NCI-H1417 treated with DMSO at 0.1 percent for 48 hours (cell line): ENCODE measurements at places on chromosomes 5 and 9.

- no peak for DNase-seq
Measured at GRCh38 chr9:136705564-136705963, 6.8 kb upstream of the DIPK1B start.

GRCh38 chr9:72292256-72292682, 72.7 kb downstream of the ZFAND5 start:
- no peak for DNase-seq

GRCh38 chr9:77759391-77759790, 111.3 kb upstream of the GNA14 start:
- no peak for DNase-seq

DNA sequence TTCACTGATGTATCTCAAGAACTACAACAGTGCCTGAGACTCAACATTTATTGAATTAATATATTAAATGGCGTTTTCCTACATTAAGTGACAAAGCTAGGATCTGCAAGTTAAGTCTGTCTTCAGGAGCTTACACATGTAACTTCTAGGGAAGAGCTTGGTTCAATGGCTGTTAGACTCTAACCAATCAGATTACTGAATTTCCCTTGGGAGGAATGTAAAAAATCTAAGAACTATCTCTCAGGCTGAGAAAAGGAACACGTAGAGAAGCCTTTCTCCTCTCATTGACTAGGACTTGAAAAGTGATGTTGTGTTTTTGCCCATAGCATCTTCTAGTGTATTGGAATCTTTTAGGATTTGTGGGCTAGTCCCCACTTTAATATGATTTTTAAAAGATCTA, 53.6 kb downstream of the CCNH start:
- no peak for DNase-seq

- no peak for DNase-seq
Measured at GRCh38 chr5:38871790-38872551, 26.2 kb downstream of the OSMR start.

GRCh38 chr9:133520121-133520835, 4.5 kb downstream of the MYMK start:
- DNase-seq = no peak

GRCh38 chr5:140039561-140039960, 3.5 kb downstream of the NRG2 start:
- DNase-seq = no peak

- no peak for DNase-seq
Measured at GRCh38 chr5:142290577-142291299, 34.1 kb downstream of the SPRY4 start.

GRCh38 chr9:125797930-125798329, 50.8 kb downstream of the PBX3 start:
- DNase-seq = no peak

DNA sequence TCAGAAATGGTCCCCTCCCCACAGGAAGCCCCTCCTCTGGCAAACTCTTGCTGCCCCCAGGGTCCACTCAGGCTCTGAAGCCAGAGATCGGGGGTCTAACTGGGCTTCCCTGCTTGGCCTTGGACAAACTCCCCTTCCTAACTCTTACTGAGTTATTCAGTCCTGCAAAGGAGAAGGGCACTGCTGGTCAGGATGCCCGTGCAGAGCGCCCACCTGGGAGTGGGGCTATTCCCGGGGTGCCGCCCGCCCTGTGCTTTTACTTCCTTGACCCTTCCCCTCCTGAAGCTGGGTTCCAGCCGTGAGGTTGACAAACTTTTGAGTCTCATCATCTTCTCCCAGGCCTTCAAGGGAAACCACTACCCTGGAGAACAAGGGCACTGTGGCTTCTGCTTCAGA, 4.9 kb downstream of the TBC1D9B start:
- DNase-seq = no peak

DNA sequence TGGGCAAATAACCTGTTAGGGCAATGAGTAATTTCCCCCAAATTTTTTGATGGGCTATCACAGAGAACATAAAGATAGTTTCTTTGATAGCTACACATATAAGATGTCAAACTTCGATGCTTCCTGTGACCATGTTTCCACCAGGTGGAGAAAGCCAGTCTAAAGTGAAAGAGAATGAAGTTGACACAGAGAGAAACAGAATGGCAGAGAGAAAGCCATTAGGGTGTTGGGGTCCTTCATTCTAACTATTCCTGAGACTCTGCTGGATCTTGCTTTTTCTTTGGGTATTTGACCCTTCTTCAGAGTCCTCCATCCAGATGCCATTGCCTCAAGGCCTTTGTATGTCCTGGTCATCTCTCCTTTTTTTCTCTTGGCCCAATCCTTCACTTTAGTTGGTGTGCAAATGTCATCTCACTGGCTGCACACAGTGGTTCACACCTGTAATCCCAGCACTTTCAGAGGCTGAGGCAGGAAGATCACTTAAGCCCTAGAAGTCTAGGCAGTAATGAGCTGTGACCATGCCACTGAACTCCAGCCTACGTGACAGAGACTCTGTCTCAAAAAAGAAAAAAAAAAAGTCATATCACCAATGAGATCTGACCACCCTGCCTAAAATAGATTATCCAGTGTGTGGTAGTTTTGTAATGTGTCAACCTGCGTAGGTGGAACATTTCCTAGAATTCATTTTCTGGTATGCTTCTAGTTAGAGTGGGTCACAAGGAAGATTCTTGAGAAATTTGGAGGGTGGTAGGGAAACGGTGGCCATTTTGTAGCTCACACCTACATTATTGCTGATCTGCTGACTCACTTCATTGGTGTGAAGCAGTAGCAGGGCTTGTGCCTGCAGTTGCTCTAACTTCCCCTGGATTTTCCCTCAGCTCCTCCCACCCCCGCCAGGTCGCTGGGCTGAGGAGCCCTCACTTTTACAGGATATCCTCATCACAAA, 20.8 kb upstream of the KIF2A start:
- no peak for DNase-seq

DNA sequence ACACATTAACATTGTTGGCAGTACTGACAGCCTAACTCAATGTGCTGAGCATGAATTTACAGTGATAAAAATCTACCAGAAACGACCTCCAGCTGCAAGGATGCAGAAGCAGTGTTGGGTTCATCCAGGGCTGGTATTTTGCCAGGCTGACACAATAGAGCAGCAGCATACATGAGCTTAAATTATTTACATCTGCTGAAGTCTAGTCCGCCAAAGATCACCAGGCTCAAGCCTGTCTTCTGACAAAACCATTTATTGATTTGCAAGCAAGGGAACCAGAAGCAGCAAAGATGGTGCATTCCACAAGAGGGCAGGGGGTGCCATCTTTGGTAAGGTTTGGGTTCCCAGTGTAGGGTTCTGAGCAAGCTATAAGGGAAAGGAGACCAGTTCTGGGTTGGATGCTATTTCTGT, 8.7 kb upstream of the C5orf34 start:
- no peak for DNase-seq

DNA sequence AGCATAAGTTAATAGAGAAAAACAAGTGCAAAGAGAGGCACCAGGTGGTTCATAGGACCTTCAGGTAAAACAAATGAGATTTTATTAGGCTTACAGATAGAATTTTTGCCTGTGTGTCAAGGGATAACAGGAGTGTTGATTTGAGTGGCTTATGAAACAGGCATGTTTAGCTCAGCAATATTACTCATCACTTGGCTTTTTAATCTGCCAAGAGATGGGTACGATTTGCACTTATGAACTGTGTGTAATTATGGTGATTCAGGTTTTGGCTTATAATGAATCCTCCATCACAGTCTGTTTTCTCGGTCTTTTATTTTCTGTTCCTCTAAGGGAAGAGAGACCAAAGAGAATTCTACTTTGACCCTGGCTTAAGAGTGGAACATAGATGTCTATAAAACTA, 199.3 kb downstream of the DMRTA1 start:
- no peak for DNase-seq

- DNase-seq = no peak
Measured at GRCh38 chr9:93182572-93182971, 1.4 kb upstream of the WNK2 start.

- DNase-seq = no peak
Measured at GRCh38 chr5:142545650-142546322, 140.1 kb downstream of the FGF1 start.

GRCh38 chr5:9474219-9475002, 71.5 kb downstream of the SEMA5A start:
- DNase-seq = no peak

DNA sequence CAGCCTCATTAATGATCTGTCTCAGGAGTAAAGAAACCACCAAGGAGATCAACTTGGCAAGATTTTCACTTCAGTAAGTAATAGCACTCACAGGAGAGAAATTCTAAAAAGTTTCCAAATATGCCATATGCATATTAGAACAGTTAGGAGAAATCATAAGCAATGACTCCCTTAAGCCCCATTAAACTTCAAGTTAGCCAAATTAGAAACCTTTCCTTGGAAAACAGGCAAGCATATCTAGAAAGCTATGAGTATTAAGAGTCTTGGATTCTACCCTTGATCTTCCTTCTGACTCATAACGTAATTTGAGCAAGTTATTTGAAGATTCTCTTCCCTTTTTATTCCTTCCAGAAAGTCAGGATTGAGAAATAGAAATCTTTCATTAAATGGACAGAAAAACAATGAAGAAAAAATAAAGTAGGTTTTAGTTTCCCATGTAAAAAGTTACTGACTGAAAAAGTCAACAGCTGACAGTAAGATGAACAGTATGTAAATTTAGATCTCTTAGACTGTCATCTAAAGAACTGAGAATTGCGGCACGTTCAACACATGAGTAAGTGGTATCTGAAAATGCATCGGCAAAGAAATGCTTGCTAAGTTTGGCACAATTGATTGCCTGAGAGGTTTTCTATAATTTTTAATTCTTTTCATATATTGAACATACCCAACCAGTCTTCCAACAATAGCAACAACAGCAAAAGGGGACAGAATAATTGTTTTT, 565.7 kb upstream of the FTMT start:
- no peak for DNase-seq

DNA sequence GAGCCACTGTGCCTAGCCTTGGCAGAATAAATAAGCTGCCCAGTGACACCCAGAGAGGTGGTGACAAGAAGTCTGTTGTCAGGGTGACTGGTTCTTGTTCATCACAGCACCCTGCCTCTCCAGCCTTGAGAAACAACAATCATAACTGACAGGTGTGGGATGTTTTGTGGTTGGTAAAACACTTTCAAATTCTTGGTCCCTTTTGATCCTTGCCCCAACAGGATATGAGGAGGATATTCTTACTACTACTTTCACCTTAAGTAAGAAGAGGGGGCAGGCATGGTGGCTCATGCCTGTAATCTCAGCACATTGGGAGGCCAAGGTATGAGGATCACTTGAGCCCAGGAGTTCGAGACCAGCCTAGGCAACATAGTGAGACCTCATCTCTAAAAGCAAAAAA, 14.2 kb upstream of the FRRS1L start:
- DNase-seq = no peak

DNA sequence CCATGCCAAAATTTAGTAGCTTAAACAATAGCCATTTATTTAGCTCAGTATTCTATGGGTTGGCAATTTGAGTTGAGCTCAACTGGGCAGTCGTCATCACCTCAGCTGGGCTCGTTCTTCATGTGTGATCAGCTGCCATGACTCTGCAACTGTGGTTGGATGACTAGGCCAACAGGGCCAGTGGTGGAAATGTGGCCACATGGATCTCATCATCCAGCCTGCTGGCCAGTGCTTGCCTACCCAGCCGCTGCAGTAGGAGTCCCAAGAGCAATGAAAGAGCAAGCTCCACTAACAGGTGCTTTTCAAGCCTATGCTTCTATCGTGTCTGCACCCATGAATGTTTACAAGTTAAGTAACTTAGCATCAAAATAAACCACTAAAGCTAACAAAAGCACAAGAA, 158.0 kb downstream of the ATPSCKMT start:
- no peak for DNase-seq

DNA sequence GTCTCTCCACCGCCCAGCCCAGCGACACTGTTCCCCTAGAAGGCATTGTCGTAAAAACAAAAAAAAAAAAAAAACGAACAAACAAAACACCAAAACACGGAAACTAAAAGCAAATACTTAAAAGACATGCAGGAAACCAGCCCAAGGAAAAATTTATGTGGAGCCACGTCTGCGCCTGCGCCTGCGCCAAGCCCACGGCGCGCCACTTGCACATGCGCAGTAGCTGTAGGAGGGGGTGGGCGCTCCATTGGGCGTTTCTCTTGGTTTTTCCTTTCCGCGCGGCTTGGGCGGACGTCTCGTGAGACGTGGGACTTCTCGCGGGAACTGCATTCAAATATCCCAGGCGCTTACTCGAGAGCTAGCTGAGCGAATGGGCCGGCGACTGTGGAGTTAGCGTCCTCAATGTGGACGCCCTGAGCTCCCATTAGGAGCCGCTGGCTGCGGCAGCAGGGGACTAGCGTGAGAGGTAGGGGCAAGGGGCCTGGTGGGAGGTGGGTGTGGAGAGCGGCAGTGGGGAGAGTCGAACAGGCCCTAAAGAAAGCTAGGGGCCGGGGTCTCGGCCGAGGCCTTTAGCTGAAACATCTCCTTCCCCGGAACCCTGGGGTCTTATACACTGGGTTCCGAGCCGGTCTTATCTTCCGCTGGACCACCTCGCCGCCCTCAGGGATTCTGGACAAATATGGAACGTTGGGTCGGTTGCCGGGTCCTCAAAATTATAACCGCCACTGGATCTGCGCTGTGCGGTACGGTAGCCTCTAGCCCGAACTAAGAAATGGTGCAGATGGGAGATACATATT, at the start of gene SPDL1:
TSS of gene SPDL1 (plus strand) at position 350 of the 797 bp plus-strand sequence. CDS start 4,644 bp downstream, outside the sequence.
- DNase-seq = peak; percentile 38

- no peak for DNase-seq
Measured at GRCh38 chr5:137218471-137218870, 280.7 kb downstream of the SPOCK1 start.

DNA sequence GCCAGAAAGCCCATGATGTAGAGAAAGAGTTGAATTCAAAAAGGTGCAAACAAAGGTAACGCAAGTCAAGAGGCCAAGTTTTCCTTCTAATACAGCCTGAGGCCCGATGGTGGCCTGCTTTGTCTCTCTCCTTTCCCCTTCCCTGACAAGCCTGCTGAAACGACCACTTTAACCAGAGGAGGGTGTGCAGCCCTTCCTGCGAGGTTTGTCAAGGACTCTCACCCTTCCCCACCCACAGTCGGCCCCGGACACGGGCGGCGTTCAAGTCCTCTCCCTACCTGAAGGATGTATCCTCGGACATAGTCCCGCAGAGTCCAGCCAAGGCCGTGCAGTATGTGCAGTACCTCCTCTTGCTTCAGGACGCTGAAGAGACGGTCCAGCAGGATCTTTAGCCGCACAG, 318.2 kb downstream of the BNC2 start:
- DNase-seq = no peak

GRCh38 chr5:16862777-16863176, 73.3 kb downstream of the MYO10 start:
- no peak for DNase-seq

DNA sequence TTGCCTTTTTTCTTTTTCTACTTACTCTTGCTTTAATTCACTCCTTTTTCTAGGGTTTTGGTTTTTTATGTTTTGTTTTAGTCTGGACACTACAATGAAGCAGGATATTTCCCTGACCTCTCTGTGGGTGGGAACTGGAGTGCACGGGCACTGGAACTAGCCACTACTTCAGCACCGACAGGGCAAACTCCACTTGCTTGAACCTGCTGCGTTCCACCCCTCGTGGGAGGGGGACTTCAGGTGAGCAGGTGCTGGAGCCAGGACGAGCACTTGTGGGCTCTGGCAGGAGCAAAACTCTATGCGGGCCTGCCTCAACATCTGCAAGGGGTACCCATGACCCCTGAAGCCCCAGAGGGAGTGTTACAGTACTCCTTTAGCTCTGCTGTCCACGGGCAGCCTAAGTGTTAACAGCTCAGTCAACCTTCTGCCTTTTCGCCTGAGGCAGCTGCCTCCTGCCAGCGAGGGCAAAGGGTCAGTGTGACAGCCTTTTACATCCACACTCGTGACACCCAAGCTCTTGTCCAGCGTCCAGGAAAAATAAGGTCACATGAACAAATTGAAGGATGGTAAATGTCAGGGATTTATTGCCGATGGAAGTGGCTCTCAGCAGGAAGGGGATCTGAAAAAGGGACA, 144.1 kb upstream of the NFIL3 start:
- no peak for DNase-seq

- DNase-seq = no peak
Measured at GRCh38 chr9:107738789-107739188, 249.2 kb upstream of the KLF4 start.
